Caco-2 (cell line): ENCODE measurements at places on chromosomes 16 and 17.

DNA sequence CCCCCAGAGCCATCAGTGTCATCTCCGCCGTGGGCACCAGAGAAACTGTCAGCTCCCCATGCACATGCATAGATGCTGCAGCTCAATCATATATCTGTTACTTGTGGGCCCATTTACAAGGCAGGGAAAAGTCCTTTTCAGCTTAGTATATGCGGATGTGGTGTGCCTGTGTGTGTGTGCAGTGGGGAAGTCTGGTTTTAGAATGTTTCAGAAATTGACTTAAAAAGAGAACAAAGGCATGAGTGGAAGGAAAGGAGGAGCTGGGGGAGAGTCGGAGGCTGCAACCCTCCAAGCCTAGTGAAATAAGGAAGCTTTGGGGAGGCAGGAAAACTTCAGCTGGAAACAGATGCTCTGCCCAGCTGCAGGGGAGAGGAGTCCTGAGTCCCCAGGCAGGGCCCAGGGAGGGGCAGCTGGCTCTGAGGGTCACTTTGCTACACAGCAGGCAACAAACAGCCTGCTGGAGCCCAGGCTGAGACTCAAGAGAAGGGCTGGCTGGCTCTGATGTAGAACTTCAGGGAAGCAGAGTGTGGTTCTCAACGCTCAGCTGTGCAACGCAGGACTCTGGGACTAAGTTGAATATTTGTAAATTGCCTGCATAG is 11.1 kb upstream of the CD300LD start:
- H3K4me3 ChIP-seq, result no peak overlapping the region
- DNase-seq, result no peak
- no peaks in the 10 kb centered on the region for H3K4me1 ChIP-seq
- peaks cover 1% of the 10 kb centered on the region for H3K27me3 ChIP-seq

DNA sequence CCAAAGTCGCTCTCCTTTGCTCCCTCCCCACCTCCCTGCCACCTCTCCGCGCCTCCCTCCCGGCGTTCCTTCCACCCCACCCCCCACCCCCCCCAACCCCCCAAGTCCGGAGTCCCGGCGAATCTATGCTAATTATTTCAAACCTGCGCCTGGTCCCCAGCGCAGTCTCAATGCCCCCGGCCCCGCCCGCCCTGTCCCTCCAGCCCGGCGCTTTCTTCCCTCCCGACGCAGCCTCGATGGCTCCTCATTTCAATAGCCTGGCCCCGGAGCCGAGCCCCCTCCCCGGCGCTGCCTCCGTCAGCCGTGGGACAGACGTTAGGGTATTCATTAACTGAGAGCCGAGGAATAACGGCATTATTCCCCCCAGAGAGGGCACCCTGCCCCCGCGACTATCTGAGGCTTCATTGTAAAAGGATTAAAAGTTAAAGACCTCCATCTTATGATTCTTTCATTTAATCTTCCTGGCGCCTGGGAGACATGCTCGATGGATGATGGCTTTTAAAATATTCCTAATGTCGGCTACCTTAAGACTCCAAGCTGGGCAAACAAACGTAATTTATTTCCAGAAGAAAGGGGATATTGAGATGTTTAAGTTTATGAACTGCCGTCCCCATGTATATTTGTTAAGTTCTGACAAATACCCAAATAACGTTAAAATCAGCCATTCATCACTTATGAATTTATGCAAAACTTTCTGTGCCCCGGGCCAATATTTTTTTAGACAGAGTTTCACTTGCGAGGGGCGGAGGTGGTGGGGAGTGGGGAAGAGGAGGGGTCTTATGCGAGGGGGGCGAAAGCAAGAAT is 3.4 kb downstream of the NOG start:
- H3K27ac ChIP-seq, result no peak overlapping the region
- H3K36me3 ChIP-seq, result no peaks in the 10 kb centered on the region
- DNase-seq, result no peak
- H3K27me3 ChIP-seq, result peaks cover 9% of the 10 kb centered on the region
- no peak overlapping the region for H3K4me3 ChIP-seq
- peaks cover 24% of the 10 kb centered on the region for H3K4me1 ChIP-seq

GRCh38 chr16:68342620-68343019 is 31.8 kb downstream of the PRMT7 start:
- H3K4me1 ChIP-seq, result no peaks in the 10 kb centered on the region
- H3K27ac ChIP-seq, result no peak overlapping the region
- no peaks in the 10 kb centered on the region for H3K27me3 ChIP-seq

DNA sequence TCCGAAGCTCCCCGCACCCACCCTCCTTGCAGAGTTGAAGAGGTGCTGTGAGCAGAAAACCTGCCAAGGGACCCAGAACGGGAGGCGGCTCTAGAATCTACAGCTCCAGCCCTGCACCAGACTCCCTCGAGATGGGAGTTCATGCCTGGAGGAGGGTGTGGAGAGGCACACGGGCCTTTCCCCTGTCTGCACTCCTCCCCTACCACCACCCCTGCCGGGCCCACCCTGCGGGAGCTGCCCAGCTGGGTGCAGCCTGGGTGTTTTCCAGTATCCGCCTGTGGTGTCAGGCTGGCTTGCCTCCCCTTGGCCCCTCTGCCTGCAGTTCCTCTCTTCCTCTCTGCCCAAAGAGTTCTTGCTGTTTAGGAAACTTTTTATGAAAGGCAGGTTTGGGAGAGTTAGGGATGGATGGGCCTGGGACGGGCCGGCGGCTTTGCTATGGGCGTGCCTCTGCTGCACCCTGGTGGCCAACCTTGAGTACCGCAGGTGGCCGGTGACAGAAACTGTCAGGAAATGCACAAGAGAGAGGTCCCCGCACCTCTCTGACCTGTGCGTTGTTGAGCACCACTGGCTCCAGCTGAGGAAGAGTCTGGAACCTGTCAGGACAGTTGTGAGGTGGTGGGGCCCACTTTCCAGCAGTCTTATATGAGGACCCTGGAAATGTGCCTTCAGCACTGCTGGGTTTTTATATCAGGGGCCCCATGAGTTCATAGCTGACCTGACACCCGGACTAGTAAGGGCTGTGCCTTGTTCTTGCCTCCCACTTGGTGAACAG is 354.1 kb downstream of the SEC14L1 start:
- peaks cover 3% of the 10 kb centered on the region for H3K36me3 ChIP-seq

GRCh38 chr17:55452139-55452790 is 30.6 kb upstream of the MMD start:
- peaks cover 77% of the 10 kb centered on the region for H3K4me1 ChIP-seq
- H3K4me3 ChIP-seq, result no peak overlapping the region
- peak overlapping the region; percentile 51 for H3K27ac ChIP-seq
- H3K27me3 ChIP-seq, result no peaks in the 10 kb centered on the region
- no peaks in the 10 kb centered on the region for H3K36me3 ChIP-seq
- DNase-seq, result no peak

GRCh38 chr16:15640966-15641365 is 2.0 kb downstream of the MARF1 start:
- H3K4me3 ChIP-seq, result no peak overlapping the region
- H3K4me1 ChIP-seq, result peaks cover 17% of the 10 kb centered on the region
- no peaks in the 10 kb centered on the region; the same call in 1 of the 2 replicates for H3K36me3 ChIP-seq
- no peak overlapping the region for H3K27ac ChIP-seq
- DNase-seq, result no peak
- no peaks in the 10 kb centered on the region for H3K27me3 ChIP-seq

GRCh38 chr17:78601577-78602190 is 24.5 kb upstream of the DNAH17 start:
- H3K27ac ChIP-seq, result no peak overlapping the region
- H3K36me3 ChIP-seq, result no peaks in the 10 kb centered on the region
- H3K4me3 ChIP-seq, result no peak overlapping the region
- DNase-seq, result no peak

DNA sequence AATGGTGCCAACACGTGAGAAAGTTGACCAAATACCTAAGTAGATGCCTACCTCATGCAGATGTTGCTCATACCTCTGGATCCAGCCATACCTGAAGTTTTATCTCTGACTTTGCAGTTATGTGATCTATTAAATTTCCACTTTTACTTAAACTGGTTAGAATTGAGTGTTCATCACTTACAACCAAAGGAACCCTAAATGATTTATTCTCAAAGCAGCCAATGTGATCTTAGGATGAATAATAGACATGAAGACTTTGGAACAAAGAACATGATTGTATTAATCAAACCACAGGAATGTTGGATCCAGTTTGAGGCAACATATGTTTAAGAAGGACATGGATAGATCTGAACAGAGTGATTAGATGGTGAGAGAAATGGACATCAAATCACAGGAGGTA is 68.7 kb downstream of the IRX6 start:
- H3K27ac ChIP-seq, result no peak overlapping the region
- no peak overlapping the region for H3K4me3 ChIP-seq
- H3K27me3 ChIP-seq, result no peaks in the 10 kb centered on the region
- peaks cover 10% of the 10 kb centered on the region for H3K4me1 ChIP-seq

- no peak for DNase-seq
- no peaks in the 10 kb centered on the region for H3K36me3 ChIP-seq
- no peak overlapping the region for H3K4me3 ChIP-seq
- H3K27ac ChIP-seq, result no peak overlapping the region
- no peaks in the 10 kb centered on the region for H3K27me3 ChIP-seq
- peaks cover 14% of the 10 kb centered on the region for H3K4me1 ChIP-seq
These were observed 18.3 kb upstream of the EFCAB13 start for GRCh38 chr17:47305302-47305923.

DNA sequence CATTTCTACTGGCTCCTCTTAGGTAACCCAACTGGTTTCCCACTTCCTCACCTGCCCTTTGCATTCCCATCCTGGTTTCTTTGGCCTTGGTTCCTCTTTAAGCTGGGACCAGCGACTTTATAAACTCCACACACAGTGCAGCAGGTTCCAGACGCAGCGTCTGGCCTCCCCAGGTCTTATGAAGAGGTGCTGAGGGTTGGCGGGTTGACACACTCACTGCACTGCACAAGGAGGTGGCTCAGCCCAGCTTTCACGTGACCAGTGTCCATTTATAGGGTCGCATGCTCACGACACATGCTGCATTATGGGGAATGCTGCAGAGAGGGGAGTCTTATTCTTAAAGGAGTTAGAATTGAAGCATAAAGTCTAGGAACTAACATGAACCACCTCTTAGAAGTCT is 70.8 kb downstream of the ZFHX3 start:
- DNase-seq, result no peak
- peaks cover 35% of the 10 kb centered on the region for H3K4me1 ChIP-seq
- no peaks in the 10 kb centered on the region for H3K27me3 ChIP-seq
- H3K36me3 ChIP-seq, result no peaks in the 10 kb centered on the region
- peak overlapping the region; percentile 18 for H3K27ac ChIP-seq

GRCh38 chr17:61809816-61810392 is 53.4 kb downstream of the BRIP1 start:
- H3K27me3 ChIP-seq, result no peaks in the 10 kb centered on the region
- H3K4me3 ChIP-seq, result no peak overlapping the region
- no peaks in the 10 kb centered on the region for H3K36me3 ChIP-seq
- H3K4me1 ChIP-seq, result peaks cover 9% of the 10 kb centered on the region; the same call in 1 of the 2 replicates

DNA sequence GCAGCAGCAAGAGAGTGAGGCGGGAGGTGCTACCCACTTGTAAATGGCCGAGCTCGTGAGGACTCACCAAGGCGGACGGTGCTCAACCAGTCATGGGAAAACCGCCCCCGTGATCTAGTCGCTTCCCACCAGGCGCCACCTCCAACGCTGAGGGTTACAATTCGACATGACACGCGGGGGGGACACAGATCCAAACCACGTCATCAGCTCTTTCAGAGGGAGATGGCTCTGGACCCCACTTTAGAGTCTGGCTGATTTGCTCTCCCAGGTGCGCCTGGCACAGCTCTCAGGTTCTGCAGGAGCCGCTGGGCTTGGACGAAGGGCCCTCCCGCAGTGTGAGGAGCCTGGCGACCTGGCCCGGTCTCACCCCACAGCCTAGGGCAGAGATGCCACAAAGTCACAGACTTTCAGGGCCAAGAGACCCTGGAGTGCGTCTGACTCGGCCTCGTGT is 21.1 kb upstream of the DOC2B start:
- H3K36me3 ChIP-seq, result no peaks in the 10 kb centered on the region
- no peaks in the 10 kb centered on the region for H3K27me3 ChIP-seq
- H3K27ac ChIP-seq, result no peak overlapping the region
- H3K4me3 ChIP-seq, result no peak overlapping the region
- no peaks in the 10 kb centered on the region for H3K4me1 ChIP-seq
- peak; percentile 13 for DNase-seq
